SW480 (cell line): ENCODE measurements at places on chromosomes 11 and 22.
A peak's percentile ranks its signal among the peaks of the same experiment; 100 is the strongest.

DNA sequence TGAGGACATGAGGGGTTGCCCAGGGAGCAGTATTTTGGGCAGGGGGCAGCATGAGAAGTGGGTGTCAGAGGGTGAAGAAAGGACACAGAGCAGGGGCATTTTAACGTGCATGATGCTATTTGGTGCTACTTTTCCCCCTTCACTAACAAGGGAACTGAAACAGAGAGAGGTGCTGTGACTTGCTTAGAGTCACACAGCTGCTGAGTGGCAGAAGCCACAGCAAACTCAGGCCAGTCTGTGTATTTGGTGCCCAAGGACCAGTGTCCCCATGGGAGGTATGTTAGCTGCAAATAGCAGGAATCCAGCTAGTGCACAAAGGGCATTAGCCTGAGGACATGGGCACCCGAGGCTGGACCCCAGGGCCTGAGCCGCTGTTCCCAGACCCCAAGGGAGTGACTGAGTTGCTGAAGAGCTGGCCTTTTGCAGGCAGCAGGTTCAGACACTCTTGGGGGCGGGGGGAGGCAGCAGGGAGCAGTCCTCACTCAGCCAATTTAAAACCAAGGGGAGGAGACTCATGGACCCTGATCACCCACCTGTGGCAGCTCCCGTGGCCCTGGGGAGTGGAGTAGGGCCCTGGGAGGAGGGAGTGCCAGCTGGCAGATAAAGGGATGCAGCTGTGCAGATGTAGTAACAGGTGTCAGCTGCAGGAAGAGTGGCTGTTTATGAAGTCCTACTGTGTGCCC lies 14.6 kb downstream of the PARVG start:
- no peak for DNase-seq

DNA sequence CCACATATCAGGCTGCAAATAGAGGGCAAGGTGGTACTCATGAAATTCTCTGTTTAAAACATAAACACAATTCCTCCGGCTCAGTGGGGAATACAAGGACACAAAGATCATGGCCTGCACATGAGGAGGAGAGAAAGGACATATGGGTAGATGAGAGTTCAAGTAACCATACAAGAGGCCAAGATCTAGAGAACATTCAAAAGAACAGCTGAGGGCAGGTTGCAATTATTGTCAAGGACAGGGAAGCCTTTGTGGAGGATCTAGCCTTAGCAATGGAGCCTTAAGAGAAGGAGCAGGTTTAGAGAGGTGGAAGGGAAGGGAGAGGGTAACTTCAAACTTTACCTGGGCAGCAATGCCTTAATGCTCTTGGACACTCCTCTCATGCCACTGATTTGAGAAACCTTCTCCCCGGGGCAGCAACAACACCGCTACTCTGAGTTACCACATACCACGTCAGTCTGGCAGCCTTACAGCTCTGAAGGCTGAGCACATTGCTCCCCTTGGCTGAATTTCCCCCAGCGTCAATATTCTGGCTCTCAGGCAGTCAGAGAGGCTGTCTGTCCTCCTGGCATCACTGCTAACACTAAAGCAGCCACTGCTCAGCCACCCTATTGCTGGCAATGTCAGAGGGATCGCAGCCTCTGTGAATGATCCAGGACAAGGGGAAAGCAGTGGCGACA lies 55.5 kb downstream of the CLPB start:
- DNase-seq, result no peak

- peak; percentile 79 for DNase-seq
Measured at GRCh38 chr11:65110354-65110861, 1.3 kb upstream of the TM7SF2 start.

- DNase-seq, result no peak
Measured at GRCh38 chr22:17613280-17613679, 15.3 kb downstream of the ATP6V1E1 start.

DNA sequence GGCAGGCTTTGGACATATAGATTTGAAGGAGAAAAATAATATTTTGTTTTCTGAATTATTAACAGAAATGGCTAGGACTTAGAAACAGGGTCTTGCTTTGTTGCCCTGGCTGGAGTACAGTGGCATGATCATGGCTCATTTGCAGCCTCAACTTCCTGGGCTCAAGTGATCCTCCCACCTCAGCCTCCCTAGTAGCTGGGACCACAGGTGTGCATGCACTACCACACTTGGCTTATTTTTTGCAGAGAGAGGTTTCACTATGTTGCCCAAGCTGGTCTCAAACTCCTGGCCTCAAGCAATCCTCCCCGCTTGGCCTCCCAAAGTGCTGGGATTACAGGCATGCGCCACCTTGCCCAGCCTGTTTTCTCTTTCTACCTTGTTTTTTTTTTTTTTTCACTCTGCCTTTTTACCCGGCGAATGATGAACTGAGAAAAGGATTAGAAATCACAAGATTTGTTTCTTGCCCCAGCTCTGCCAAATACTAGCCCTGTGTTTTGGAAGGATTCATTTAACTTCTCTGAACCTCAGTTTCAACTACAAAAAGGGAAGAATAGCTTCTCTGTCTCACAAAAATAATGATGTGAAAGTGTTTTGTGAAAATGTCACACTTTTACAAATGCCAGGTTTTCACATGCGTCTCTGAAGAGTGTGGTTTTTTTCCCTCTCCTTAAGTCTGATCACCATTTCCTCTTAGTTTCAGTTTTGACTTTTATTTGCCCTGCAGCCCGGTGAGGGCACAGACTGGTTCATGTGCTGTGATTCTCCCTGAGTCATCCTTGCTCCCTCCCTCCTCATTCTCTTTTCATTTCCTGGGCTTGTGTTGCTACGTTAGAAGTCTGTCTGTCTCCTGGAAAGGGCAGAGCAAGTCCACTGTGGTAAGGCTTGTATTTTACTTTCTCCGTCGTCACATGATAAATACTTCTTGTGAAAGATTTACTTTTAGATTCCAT lies 67.7 kb downstream of the BCL2L13 start:
- peak; percentile 57 for DNase-seq

DNA sequence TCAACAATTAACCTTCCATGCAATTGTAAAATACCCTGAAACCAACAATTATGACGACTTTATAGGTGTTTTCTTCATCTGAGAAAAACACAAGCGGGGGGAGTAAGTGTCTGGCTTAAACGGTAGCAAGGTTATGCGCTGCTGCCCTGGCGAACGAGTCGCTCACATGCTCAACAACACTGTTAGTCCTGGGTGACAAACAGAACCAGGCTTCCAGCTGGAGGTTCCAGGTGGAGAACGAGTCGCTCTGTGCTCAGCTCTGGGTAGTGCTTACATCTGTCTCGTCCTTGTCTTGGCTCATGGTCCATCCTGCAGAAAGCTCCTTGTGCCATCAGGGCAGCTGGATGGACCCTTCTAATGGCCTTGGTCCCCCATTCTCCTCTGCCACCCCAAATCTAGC lies 48.2 kb downstream of the PC start:
- no peak for DNase-seq
